ENCODE measurements at places on chromosomes 7 and 10.

GRCh38 chr10:110754375-110755105 lies 110.4 kb downstream of the RBM20 start:
- DNase-seq: no peak

DNA sequence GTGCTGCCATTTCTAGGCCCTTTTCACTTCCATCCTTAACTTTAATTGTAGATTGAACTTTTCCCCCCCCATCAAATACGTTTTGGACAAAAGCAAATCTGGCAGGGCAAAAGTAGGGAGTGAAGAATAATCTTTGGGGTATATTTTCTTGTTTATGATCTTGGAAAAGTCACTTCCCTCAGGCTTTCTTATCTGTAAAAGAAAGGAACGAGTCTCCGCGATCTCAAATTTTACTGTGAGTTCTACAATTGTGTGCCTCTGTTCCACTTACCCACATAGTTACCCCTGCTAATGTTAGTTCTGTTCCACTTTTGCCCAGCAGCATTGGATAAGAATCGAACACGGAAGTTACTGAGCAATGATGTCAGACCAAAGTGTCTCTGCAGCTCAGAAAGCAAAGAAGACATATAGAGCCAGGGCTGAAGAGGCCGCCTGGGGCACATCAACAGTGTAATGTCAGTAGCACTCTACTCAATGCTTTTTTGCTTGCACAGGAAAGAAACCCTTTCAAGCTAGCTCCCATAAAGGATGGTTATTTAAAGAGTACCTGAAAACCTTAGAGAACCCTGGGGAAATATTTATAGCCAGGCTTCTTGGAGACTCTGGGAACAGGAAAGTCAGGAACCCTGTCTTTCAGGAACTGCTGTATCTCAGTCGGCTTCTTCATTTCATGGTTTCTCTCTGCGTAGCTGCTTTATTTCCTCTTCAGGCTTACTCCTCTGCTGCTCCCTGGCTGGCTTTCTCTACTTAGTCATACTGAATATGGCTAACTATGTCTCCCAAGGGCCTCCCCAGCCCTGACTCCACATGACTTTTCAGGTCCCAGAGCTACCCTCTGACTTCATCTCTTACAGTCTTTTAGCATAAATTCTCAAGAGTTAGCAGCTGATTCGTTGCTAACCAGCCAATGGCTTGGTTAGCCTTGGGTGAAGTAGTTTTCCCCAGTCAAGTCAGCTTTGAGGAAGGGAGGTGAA lies 123.7 kb upstream of the FAM3C start:
- no peak for DNase-seq

DNA sequence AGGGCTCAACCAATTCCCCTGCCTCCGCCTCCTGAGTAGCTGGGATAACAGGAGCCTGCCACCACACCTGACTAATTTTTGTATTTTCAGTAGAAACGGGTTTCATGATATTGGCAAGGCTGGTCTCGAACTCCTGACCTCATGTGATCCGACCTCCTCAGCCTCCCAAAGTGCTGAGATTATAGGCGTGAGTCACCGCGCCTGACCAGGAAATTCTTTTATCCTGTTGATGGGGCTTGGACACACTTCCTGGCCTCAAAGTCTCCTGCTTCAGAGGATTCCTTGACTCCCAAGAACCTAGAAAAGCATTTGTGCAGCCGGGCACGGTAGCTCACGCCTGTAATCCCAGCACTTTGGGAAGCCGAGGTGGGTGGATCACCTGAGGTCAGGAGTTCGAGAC lies 16.2 kb downstream of the ZNF425 start:
- DNase-seq: no peak

GRCh38 chr7:50739744-50740435 lies 42.8 kb downstream of the GRB10 start:
- no peak for DNase-seq

GRCh38 chr10:98295907-98296306 lies 27.9 kb upstream of the LOXL4 start:
- no peak for DNase-seq

DNA sequence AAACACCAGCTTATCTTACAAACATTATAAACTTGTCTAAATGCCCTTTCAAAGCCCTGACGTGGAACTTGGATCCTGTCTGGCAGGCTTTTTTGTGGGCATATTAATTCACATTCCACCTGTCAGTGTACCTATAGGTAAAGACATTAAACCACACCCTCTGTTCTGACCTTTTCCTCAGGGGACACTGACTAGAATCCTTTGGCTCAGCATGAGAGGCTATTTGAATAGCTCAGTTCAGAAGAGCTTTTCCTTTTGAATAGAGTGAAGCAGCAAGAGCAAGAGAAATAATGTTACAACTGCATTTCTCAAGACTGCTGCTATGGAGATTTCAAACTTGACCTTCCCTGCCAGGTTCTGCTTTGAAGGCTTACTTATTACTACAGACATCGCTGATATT lies 76.9 kb downstream of the CYP51A1 start:
- no peak for DNase-seq
